ENCODE measurements at places on chromosomes 3 and 15. TPM values are rescaled to one million over a fixed set of nuclear protein-coding genes. Genes with fewer than 3 reads are reported as not detected.

Gene RPP25
- total RNA-seq = 6.2 TPM

Gene GNAT1
- not detected for total RNA-seq

Gene ASB14
- not detected for total RNA-seq

Gene STRIT1
- not detected for total RNA-seq

Gene NEK10
- 58.6 TPM for total RNA-seq

Gene ZNF662
- 4.0 TPM for total RNA-seq

Gene GOLGA8A
- total RNA-seq = 27.5 TPM

Gene STAB1
- total RNA-seq = 1.1 TPM

Gene TJP1
- 74.3 TPM for total RNA-seq

Gene KCNMB3
- total RNA-seq = 1.8 TPM

Gene TM6SF1
- 0.36 TPM for total RNA-seq

Gene EPHB1
- 0.36 TPM for total RNA-seq

Gene EPHB3
- 4.1 TPM for total RNA-seq

Gene C3orf20
- total RNA-seq = under 0.01 TPM

Gene CSPG4
- total RNA-seq = 20.3 TPM

Gene ANKRD34C
- total RNA-seq = not detected

Gene GOLGA6B
- total RNA-seq = not detected

Gene DPPA4
- not detected for total RNA-seq

Gene MST1R
- total RNA-seq = 0.72 TPM

Gene KBTBD12
- not detected for total RNA-seq

Gene STRC
- under 0.01 TPM for total RNA-seq
